ENCODE measurements at places on chromosomes 16 and 17.

DNA sequence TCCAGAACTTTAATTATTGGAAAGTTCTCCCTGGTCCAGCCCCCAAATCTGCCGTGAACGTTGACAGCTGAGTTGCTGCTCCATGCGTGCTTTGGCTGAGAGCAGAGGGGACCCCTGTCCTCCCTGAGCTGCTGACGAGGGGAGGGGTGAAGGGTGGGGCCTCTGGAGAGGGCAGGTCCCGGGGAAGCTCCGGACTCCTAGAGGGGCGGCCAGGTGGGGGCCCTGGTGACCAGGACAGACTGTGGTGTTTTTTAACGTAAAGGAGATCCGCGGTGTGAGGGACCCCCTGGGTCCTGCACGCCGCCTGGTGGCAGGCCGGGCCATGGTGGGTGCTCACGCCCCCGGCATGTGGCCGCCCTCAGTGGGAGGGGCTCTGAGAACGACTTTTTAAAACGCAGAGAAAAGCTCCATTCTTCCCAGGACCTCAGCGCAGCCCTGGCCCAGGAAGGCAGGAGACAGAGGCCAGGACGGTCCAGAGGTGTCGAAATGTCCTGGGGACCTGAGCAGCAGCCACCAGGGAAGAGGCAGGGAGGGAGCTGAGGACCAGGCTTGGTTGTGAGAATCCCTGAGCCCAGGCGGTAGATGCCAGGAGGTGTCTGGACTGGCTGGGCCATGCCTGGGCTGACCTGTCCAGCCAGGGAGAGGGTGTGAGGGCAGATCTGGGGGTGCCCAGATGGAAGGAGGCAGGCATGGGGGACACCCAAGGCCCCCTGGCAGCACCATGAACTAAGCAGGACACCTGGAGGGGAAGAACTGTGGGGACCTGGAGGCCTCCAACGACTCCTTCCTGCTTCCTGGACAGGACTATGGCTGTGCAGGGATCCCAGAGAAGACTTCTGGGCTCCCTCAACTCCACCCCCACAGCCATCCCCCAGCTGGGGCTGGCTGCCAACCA is at the start of gene MC1R:
TSS of gene MC1R (plus strand) at position 410 of the 895 bp plus-strand sequence. CDS start at position 807, 397 bp downstream.
- no peak for DNase-seq

DNA sequence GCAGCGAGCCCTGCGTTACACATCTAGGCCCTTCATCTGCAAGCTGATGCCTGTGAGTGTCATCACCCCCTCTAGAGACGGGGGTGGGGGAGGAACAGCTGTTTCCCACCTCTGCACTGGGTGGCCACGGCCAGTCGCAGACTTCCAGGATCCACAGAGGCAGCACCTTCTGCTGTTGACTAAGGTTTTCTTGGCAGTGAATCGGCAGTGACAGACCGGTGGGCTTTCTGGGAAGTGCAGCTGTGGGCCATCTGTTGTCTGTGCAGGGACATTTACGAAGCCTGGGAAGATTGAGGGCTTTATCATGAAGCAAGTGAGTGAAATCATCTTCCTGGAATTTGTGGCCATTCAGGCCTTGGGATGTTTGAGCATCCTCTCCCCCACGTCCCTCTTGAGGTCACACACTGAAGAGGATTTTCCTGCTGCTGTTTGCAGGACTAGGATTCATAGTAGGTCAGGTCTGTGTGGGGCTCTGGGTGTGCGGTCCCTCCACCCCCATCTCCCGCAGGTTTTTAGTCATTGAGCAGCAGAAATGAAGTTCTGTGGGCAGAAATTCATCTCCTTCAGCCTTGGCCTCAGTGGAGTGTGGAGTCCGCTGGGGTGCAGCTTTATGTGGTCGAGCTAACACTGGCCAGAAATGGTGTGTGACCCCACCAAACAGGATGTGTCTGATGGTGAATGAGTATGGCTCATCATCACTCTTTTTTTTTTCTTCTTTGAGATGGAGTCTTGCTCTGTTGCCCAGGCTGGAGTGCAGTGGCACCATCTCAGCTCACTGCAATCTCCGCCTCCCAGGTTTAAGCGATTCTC is 12.0 kb downstream of the PGS1 start:
- DNase-seq, result no peak

DNA sequence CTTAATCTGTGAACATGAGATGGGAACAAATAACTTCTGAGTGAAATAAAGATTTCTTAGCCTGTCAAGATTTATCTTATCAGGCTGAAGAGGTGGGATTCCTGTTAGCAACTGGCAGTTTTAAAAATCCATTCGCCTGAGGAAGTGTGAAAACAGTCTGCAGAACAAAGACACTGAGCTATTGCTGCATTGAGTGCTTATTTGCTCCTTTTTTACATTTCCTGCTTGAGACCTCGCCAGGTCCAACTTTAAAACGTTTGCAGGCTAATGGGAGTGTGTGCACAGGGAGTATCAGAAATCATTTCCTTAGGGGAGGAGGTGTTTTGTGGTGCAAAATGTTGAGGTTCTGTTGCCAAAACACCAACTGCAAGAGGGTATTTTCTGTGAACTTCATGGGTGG is 957.8 kb upstream of the RBFOX1 start:
- no peak for DNase-seq

DNA sequence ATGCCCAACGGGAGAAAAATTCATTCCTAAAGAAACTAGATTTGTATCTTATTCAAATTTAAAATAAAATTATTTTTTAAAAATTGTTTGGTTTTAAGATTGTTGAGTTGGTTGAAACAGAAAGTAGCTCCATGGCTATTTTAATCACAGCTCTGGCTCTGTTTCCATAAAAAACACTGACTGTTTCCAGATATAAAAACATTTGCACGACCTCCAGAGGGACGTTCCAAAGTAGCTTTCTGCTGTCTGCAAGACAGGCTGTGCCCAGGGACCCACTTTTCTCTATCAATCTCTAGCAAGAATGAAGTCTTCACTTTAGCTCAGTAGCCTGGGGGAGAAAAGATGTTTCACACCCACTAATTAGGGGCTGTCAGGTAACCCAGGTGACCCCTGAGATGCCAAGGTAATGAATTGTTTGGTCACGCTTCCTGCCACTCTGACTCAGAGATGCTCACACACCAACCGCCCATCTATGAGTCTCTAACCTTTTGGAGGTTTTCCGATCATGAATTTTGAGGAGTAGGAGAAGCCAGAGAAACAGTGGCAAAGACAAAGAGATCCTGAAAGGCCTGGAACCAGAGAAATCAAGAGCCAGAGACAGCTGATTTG is 220.1 kb upstream of the SOX9 start:
- DNase-seq, result no peak

DNA sequence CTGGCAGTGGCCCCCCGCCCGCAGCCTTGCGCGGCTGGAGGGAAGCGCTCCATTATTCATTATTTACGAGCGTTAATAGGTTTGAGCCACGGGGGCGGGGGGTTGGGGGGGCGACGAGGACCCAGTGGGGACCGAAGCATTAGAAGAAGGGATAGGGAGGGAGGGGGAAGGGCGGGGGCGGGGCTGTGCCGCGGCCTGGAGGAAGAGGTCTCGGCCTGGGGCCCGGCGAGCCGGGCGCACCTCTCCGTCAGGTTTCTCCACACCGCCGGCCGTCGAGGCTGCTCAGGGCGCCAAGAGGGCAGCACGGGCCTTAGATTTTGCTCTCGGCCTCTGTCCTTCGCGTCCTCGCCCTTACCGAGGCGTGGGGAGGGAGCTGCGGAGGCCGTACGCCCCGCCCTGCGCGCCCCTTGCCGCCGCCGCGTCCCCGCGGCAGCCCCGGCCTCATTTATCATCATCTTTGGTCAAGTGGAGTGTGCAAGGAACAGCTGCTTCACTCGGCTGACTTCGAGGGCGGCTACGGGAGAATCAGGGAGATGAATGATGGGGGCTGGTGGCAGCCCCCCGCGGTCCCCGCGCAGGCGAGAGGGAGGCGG is 54.2 kb downstream of the SREBF1 start:
- DNase-seq, result peak; percentile 8

- DNase-seq, result peak; percentile 25
Measured at GRCh38 chr17:39573447-39574298, 34.0 kb downstream of the NEUROD2 start.
